A549 treated with CpdA at 1 μM for 4 hours (cell line): ENCODE measurements at places on chromosomes 1 and 21. TPM values are rescaled to one million over a fixed set of nuclear protein-coding genes. Genes with fewer than 3 reads are reported as not detected.

PAPPA2 gene
- total RNA-seq: 0.01 TPM in 1 of 5 replicates, not detected in the others

SLAMF9 gene
- total RNA-seq: 0.17 to 0.25 TPM (median 0.22 TPM) in 3 of 5 replicates, not detected in the others

SH2D2A gene
- total RNA-seq: 3.6 to 5.2 TPM (median 4.1 TPM) in 5 replicates

CFAP74 gene
- total RNA-seq: 0.01 TPM in 1 of 5 replicates, not detected in the others

FALEC gene
- total RNA-seq: 0.18 to 0.39 TPM in 2 of 5 replicates, not detected in the others

FTCD gene
- 0.05 TPM in 1 of 5 replicates, not detected in the others for total RNA-seq

BRDT gene
- total RNA-seq: not detected in 5 replicates

FCRL6 gene
- total RNA-seq: not detected in 5 replicates

HSD11B1 gene
- total RNA-seq: not detected in 5 replicates

SEC16B gene
- 0.72 to 1.3 TPM (median 0.98 TPM) in 5 replicates for total RNA-seq

SH2D1B gene
- total RNA-seq: 0.10 to 0.30 TPM (median 0.15 TPM) in 5 replicates

G0S2 gene
- 2.2 to 3.8 TPM (median 3.2 TPM) in 5 replicates for total RNA-seq

CD48 gene
- not detected in 5 replicates for total RNA-seq

CYP4X1 gene
- 0.03 TPM in 1 of 5 replicates, not detected in the others for total RNA-seq

CENPF gene
- total RNA-seq: 75.8 to 111 TPM (median 81.2 TPM) in 5 replicates

DVL1 gene
- total RNA-seq: 51.2 to 89.9 TPM (median 81.5 TPM) in 5 replicates

RALGPS2 gene
- 10.9 to 25.1 TPM (median 19.9 TPM) in 5 replicates for total RNA-seq

LMOD1 gene
- total RNA-seq: not detected in 5 replicates

TACSTD2 gene
- total RNA-seq: not detected in 5 replicates

LRRC71 gene
- 0.15 to 0.24 TPM (median 0.17 TPM) in 4 of 5 replicates, not detected in the other for total RNA-seq

IRF2BP2 gene
- 89.6 to 131 TPM (median 125 TPM) in 5 replicates for total RNA-seq

NPR1 gene
- 0.80 to 1.2 TPM (median 0.95 TPM) in 5 replicates for total RNA-seq

ALPL gene
- 0.15 to 0.43 TPM (median 0.32 TPM) in 5 replicates for total RNA-seq

ZBTB7B gene
- total RNA-seq: 16.3 to 24.6 TPM (median 22.0 TPM) in 5 replicates

TDRD5 gene
- total RNA-seq: 0.01 to 0.09 TPM (median 0.05 TPM) in 3 of 5 replicates, not detected in the others

PLA2G2D gene
- total RNA-seq: 0.03 TPM in 1 of 5 replicates, not detected in the others

TTC39A gene
- total RNA-seq: 0.79 to 1.9 TPM (median 1.5 TPM) in 5 replicates

SRP9 gene
- total RNA-seq: 225 to 350 TPM (median 250 TPM) in 5 replicates

SMIM11 gene
- total RNA-seq: 2.7 to 25.8 TPM (median 12.4 TPM) in 5 replicates

TAS1R1 gene
- 0.07 TPM in 1 of 5 replicates, not detected in the others for total RNA-seq

PYCR2 gene
- 49.5 to 60.4 TPM (median 58.9 TPM) in 5 replicates for total RNA-seq

IGFN1 gene
- total RNA-seq: 0.90 to 1.5 TPM (median 1.1 TPM) in 5 replicates

UBE2U gene
- not detected in 5 replicates for total RNA-seq

KRTAP11-1 gene
- total RNA-seq: not detected in 5 replicates

CAPN9 gene
- not detected in 5 replicates for total RNA-seq

MAN1C1 gene
- 0.18 to 0.35 TPM (median 0.19 TPM) in 5 replicates for total RNA-seq

YRDC gene
- total RNA-seq: 13.9 to 19.8 TPM (median 18.9 TPM) in 5 replicates

NID1 gene
- 4.9 to 9.2 TPM (median 7.1 TPM) in 5 replicates for total RNA-seq

AKNAD1 gene
- 0.46 to 1.5 TPM (median 0.74 TPM) in 5 replicates for total RNA-seq

FDPS gene
- total RNA-seq: 159 to 171 TPM (median 162 TPM) in 5 replicates

UBE2J2 gene
- total RNA-seq: 30.6 to 52.7 TPM (median 46.6 TPM) in 5 replicates

UBAP2L gene
- 112 to 120 TPM (median 115 TPM) in 5 replicates for total RNA-seq

DNAH14 gene
- total RNA-seq: 13.5 to 17.0 TPM (median 16.0 TPM) in 5 replicates

C1QC gene
- total RNA-seq: not detected in 5 replicates

FCGR2B gene
- not detected in 5 replicates for total RNA-seq

OVAAL gene
- total RNA-seq: 0.05 to 0.19 TPM in 2 of 5 replicates, not detected in the others

ERG gene
- total RNA-seq: 0.03 to 0.14 TPM (median 0.08 TPM) in 4 of 5 replicates, not detected in the other

OR2W3 gene
- total RNA-seq: not detected in 5 replicates

LRRC38 gene
- total RNA-seq: not detected in 5 replicates

TCHH gene
- 0.14 to 0.24 TPM (median 0.19 TPM) in 5 replicates for total RNA-seq

TTC22 gene
- total RNA-seq: not detected in 5 replicates

MPL gene
- total RNA-seq: 0.09 to 0.22 TPM in 2 of 5 replicates, not detected in the others

FRRS1 gene
- total RNA-seq: 1.6 to 2.5 TPM (median 2.0 TPM) in 5 replicates

CLCN6 gene
- total RNA-seq: 5.2 to 6.6 TPM (median 5.8 TPM) in 5 replicates

TNFSF4 gene
- total RNA-seq: 0.03 to 0.08 TPM (median 0.06 TPM) in 4 of 5 replicates, not detected in the other

VWA1 gene
- 4.8 to 15.8 TPM (median 14.9 TPM) in 5 replicates for total RNA-seq

PGLYRP4 gene
- total RNA-seq: not detected in 5 replicates

KMO gene
- 1.2 to 2.5 TPM (median 1.4 TPM) in 5 replicates for total RNA-seq

IFI44 gene
- 0.47 to 1.7 TPM (median 0.93 TPM) in 5 replicates for total RNA-seq

S1PR1 gene
- total RNA-seq: 0.06 to 0.08 TPM (median 0.06 TPM) in 3 of 5 replicates, not detected in the others
